Tracheal epithelial cell (primary cell): ENCODE measurements at places on chromosomes 4 and X. TPM values are rescaled to one million over a fixed set of nuclear protein-coding genes. Genes with fewer than 3 reads are reported as not detected.

Gene TMPRSS11F
- 0.85 and 2.7 TPM in 2 replicates for total RNA-seq

Gene NLRP2B
- not detected in 2 replicates for total RNA-seq

Gene GRPR
- total RNA-seq, result not detected in 2 replicates

Gene HAND2
- not detected in 2 replicates for total RNA-seq

Gene SRPX
- total RNA-seq, result 1.9 and 21.7 TPM in 2 replicates

Gene CD38
- total RNA-seq, result under 0.01 and 0.21 TPM in 2 replicates

Gene MMRN1
- total RNA-seq, result 1.5 and 2.2 TPM in 2 replicates
